ENCODE measurements at places on chromosomes 13 and 19. TPM values are rescaled to one million over a fixed set of nuclear protein-coding genes. Genes with fewer than 3 reads are reported as not detected.

- no peak for DNase-seq
Measured at GRCh38 chr13:37382146-37382545, 216.4 kb downstream of the POSTN start.

DNA sequence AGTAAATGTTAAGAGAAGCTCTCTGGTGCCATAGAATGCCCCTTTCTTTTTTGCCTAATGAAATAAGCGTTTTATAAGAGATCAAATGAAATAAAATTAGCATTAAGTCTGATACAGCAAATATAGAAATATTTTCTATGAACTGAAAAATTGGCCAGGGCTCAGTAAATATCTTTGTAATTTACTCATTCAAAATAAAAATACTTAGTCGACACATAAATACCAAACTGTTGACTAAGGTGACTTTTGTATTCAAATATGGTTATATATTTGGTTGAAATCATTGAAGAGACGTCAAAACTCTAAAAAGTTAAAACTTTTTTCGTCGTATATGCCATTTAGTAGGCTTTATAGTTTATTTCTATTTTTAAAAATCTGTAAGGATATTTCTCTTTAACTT, 25.6 kb downstream of the IPO5 start:
- no peak for DNase-seq

GRCh38 chr19:33831825-33832224, 35.2 kb downstream of the KCTD15 start:
- no peak for DNase-seq

Gene MEF2B
- 1.7 TPM for polyA plus RNA-seq

Gene CFAP97D2
- polyA plus RNA-seq, result 1.2 TPM

DNA sequence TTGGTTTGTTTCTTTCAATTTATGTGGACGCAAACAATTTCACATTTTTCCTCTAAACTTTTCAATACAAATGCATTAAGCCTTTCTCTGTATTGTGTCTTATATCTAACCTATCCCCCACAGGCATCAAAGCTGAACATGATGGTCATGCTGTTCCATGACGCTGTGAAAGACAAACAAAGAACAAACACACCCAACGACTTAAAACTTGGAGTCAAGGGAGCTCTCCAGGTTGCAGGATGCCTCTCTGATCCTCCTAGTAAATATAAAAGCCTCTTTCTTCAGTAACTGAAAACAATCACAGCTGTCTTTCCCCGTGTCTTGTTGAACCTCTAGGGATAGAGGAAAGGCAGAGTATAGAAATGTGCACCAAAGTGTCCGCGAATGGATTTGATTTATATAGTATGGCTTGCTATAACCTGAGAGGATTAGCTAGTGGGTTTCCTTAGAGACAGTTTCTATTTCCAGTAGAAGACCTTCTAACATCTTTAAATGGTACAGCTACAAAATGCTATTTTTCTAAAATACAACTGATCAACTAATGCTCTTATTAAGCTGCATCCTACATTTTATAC, 43.1 kb downstream of the PCDH9 start:
- DNase-seq, result no peak

Gene NLRP9
- polyA plus RNA-seq, result 0.04 TPM

- no peak for DNase-seq
Measured at GRCh38 chr19:20067943-20068342, 9.9 kb upstream of the ZNF90 start.

GRCh38 chr19:38675611-38676010, 28.2 kb downstream of the ACTN4 start:
- no peak for DNase-seq

DNA sequence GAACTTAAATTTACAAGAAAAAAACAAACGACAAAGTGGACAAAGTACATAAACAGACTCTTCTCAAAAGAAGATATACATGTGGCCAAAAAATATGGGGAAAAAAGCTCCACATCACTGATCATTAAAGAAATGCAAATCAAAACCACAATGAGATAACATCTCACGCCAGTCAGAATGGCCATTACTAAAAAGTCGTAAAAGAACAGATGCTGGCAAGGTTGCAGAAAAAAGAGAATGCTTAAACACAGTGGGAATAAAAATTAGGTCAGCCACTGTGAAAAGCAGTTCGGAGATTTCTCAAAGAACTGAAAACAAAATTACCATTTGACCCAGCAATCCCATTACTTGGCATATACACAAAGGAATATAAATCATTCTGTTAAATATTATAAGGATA, 132.7 kb downstream of the UGGT2 start:
- no peak for DNase-seq

GRCh38 chr19:42281146-42281826, 12.2 kb downstream of the CIC start:
- peak; percentile 86 for DNase-seq

- no peak for DNase-seq
Measured at GRCh38 chr19:10219678-10220077, 11.5 kb downstream of the S1PR2 start.

DNA sequence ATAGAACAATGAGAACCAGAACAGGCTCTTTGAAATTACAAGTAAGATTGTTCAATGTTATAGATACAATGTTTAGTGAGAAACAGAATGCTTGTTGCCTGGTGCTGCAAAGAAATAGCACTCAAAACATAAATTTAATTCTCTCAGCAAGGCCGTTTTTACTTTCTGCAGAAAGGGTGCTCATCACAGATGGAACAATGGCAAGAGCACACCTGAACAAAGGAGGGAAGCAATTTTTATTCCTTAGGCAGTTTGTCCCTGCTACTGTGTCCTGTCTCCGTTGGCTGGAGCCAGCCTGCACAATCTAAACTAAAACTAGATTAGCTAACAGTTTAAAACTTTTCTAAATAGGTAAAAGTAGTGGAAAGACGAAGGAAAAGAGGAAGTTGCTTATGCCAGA, 10.4 kb upstream of the ZNF8 start:
- DNase-seq, result no peak

Gene SHISA2
- polyA plus RNA-seq, result 0.23 TPM

DNA sequence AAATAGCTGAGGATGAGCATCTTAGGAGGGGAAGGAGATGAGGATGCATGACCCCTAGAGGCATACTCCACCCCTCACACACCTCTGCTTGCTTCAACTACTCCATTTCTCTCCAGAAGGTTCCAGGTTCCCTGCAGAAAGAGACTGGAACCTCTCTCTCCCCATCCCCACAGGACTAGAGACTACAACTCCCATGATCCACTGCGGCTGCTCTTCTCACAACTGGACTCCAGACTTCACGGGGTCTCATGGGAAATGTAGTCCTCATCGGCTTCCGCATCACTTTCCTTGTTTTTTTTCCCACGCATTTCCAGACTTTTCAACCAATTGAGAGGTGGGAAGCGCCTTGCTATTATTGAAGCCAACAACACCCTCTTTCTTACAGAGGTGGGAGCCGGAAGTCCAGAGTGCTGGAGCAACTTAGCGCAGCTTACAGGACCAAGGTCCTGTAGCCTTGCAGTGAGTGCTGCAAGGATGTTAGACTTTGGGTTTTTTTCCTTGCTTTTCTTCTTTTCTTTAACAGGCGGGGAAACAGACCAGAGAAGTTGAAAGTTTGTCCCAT, 13.9 kb upstream of the CACNG6 start:
- no peak for DNase-seq

Gene LILRB2
- 1.6 TPM for polyA plus RNA-seq

DNA sequence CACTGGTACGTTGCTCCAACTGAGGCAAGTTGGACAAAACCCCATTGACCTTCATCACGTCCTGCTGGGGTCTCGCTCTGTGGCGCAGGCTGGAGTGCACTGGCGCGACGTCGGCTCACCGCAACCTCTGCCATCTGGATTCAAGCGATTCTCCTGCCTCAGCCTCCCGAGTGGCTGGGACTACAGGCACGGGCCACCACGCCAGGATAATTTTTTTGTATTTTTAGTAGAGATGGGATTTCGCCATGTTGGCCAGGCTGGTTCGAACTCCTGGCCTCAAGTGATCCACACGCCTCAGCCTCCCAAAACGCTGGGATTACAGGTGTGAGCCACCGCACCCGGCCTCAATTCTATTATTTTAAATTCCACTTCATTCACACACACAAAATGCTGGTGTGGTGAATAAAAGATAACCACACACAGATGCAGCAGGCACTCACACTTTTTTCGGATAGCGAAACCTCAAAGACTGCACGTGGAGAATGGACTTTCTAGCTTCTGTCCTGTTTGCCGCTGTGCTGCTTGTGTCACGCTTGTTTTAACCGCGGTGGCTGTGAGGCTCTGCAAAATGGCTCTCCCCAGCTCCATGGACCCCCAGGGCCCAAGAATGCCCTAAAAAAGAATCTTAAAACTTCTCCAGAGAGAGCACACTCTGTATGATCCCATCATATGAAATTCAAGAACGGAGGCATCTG, 58.4 kb downstream of the COL4A1 start:
- DNase-seq, result no peak

- DNase-seq, result no peak
Measured at GRCh38 chr13:43205416-43205815, 182.0 kb downstream of the DNAJC15 start.

Gene OR7A5
- polyA plus RNA-seq, result not detected

GRCh38 chr13:105798541-105798940, 736.9 kb downstream of the EFNB2 start:
- DNase-seq, result no peak

DNA sequence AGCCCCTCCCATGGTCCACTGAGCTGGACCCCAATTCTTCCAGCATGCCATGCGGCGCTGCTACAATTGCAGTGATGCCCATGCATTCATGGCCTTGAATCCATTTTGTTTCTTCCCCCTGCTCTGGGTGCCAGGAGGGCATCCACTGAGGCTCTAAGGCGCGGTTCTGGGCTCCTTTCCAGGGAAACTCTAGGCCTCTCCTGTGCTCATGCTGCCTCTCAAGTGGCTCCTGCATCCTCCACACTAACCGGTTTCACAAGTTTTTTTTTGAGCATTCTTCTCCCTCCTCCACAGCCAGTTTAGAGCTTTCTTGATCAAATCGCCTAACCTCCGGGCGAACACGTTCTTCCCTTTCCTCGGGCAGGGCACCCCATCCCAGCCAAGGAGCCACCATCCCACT, 69.1 kb upstream of the FLT1 start:
- no peak for DNase-seq

DNA sequence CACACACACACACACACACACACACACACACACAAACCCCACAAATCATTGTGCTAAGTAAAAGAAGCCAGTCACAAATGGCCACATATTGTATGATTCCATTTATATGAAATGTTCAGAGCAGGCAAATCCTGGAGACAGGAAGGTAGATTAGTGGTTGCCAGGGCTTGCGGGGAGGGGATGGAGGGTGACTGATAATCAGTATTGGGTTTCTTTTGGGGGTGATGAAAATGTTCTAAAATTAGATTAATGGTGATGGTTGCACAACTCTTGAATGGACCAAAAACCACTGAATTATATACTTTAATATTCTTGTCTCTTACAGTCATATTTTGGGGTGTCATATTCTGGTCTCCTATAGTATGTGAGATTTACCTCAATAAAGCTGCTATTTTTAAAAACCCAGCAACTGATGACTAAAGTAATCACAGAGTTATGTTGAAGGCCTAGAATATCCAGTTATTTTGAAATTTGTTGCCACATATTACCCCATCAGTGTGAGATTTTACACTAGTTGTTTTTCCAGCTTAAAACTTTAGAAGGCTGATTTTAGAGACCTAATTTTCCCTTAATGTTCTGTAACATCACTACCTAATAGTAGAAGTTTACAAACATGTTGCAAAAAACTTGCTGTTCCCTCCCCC, 20.3 kb downstream of the FLT1 start:
- DNase-seq, result no peak

- no peak for DNase-seq
Measured at GRCh38 chr13:59527500-59527899, 636.2 kb downstream of the DIAPH3 start.

- peak; percentile 67 for DNase-seq
Measured at GRCh38 chr13:46896341-46897137, at the start of gene HTR2A. Gene HTR2A, minus strand, starts transcription at chr13:46897053. Its CDS starts 1,147 bp downstream, at chr13:46895906.

Gene OR10H1
- polyA plus RNA-seq, result not detected

DNA sequence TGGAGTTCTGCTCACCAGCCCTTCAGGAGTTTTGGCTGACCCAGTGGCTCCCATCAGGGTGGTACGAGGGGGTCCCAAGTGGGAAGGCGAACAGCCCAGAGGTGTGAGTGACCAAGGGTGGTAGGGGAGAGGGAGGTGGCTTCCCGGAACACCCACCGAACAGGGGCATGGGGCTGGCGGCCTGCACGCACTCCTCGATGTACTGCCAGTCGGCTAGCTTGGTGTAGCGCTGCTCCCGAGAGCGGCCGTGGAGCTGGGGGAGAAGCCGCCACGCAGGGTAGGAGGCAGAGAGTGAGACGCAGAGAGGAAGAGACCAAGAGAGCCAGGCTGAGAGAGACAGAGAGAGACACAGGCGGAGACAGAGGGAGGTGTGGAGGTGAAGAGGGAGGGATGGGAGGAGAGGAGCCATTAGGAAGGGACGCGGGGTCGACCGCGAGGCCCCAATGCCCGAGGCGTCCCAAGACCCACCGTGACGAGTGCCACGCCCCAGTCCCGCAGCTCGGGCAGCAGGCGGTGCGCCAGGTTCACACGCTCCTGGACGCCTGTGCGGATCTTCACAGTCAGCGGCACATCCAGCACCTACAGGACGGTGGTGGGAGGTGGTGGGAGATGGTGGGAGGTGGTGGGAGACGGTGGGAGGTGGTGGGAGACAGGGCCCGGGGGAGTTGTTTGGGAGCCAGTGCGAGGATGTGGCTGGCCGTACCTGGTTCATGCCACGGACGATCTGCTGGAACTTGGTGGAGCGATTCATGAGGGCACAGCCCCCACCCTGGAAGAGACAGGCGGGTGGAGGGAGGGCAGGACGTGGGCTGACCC, 2.3 kb upstream of the PRR22 start:
- no peak for DNase-seq

DNA sequence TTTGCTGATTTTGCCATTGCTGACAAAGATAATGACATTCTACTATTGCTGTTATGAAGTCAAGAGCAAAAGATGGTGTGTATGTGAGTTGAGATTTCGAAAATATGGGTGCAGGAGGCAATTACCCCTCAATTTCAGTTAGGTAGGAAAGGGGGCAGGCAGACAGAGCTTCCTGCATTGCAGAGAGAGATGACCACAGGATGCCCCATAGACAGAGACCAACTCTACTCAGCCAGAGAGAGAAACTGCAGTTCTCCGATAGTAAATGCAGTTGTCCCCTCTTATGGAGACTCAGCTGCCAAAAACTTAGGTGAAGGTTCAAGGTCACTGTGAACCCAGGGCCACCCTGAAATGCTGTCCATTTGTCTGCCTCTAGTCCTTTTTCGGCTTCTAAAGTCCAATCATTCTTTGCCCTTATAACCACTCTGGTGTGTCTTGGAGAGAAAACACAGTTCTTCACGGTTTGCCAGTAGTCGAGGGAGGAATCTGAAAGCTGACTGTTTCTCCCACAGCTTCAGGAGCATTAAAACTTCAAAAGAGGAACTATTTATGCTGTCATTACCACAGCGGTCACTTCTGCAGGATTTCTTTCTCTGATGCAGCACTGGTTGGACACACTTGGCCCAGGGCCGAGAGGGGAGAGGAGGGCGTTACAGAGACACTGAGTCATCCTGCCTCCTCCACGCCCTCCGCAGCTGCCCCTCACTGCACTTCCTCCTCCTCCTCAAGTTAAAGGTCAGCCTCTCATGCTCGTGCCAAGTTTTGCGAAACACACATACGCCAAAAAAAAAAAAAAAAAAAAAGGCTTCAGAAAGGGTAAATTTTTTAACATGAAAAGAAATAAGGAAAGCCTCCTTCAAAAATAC, 264.3 kb downstream of the FOXO1 start:
- DNase-seq, result peak; percentile 91

Measured in pancreas (tissue), 10 donors.